ENCODE measurements at places on chromosomes 4 and X.

GRCh38 chrX:138001226-138001625 is 435.3 kb downstream of the ZIC3 start:
- DNase-seq = no peak

- no peak for DNase-seq
These were observed 34.6 kb downstream of the NBDY start for GRCh38 chrX:56763556-56764152.

DNA sequence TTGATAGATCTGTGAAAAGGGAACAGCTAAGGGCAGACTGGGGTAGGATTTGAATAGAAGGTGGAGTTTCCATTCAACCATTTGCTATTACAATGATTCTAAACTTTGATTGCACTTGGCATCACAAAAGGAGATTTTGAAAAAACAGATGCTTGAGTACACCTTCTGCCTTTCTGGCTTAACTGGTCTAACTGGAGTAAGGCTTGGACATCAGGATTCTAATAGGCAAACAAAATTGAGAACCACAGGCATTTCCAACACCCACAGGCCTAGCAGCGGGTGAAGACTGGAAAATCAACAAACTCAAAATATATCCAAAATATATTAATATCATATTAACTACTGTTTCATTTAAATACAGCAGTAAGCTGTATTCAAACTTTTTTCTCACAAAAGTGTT is 1.9 kb upstream of the VEGFC start:
- no peak for DNase-seq

DNA sequence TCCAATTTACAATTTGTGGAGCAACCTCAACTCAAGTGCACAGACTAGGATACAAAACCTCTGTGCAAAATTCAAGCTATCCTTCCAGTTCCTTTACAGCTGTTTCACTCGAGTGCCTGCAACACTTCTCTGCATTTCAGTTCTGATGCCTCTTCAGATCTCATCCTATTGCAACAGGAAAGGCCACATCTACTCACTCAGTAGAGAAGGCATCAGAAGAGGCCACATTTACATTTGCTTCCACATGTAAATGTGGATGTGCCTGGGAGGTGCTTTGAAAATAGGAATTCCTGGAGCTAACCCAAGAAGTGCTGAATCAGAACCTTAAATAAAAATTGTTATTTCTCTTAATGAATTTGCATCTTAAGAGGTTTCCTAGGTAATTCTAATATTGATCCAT is 45.8 kb upstream of the SERTM2 start:
- no peak for DNase-seq

GRCh38 chr4:760616-761015 is 55.0 kb downstream of the PCGF3 start:
- no peak for DNase-seq

DNA sequence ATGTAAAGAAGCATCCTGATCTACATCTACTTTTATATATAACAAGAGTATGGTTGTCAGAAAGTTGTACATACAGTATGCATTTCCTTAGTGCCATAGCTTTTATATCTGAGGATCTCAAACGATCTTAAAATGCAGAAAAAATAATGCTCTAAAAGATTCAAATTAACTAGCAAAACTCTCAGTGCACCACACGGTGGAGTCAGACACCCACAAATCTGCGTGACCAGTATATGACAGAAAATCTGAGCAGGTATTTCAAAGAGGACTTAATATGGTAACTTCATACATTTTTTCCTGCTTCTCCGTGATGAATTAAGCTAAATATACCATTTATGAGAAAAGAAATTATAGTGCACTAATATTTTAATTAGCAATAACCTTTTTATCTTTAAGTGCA is 803.0 kb downstream of the DMD start:
- DNase-seq = peak; percentile 11

GRCh38 chr4:153465615-153466080 is 512 bp upstream of the TMEM131L start:
- DNase-seq = peak; percentile 71

GRCh38 chrX:99095965-99096635 is 1314.0 kb downstream of the PCDH19 start:
- DNase-seq = no peak

DNA sequence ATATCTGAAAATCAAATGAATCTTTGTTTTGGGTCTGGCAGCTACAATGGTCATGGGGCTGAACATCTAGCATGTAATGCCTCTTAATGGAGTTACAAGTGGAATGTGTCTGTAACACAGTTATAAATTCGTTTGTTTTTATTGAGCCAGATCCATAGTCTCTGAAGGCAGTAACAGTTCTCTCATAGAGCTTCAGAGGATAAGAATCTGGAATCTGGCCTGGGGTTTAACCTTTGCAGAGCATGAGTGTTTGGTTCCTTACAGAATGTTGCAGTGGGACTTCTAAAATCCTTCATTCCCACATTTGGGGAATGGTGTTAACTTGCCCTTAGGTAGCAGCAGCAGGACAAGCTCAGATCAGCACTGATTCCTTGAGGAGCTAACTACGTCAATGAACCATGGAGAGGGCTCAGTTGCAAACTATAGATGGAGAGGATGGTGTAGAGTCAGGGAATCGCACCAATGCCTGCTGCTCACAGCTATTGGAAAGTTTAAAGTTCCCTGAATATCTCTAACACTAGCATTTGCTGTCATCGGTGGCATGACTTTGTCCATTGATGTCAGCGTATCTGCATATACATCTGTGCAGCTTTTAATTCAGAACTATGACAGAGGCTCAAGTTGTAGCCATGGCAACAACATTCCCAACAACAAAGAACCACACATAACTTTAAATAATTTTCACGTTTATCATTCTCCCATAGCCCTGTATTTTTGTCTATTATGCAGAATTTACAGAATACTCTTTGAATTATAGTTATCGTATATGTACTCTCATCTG is 72.2 kb downstream of the RASGEF1B start:
- DNase-seq = no peak

DNA sequence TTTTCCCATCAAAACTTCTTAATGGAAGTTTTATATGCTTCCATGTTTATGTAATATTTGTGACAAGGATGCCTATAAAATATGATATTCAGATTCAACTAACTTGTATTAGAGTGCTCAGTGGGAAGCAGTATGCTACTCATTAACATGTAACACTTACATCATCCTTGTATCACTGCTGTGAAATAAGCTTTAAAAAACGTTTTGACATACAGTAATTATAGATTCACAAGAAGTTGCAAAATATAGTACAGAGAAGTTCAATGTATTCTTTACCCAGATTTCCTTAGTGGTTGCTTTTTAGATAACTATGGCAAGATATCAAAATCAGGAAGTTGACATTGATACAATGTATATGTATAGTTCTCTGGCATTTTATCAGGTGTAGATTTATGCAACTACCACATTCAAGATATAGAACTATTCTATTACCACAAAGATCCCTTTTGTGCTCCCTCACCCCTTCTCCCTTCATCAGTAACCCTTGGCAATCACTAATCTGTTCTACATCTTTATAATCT is 56.3 kb downstream of the DTHD1 start:
- DNase-seq = no peak

DNA sequence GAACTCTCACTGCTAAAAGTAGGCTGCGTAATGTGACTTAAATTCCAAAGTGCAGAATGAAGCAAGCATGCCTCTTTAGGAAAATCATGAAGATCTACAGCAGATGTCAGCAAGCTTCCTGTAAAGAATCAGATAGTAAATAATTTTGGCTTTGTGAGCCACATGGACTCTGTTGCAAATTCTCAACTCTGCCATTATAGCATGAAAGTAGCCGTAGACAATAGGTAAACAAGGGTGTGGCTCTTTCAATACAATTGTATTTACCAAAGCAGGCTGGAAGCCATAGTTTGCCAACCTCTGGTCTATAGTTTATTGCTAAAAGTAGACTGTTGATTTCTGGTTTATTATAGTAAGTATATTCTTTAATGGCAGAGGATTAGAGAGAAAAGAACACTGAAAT is 80.3 kb upstream of the FAM9B start:
- DNase-seq = no peak

GRCh38 chr4:140626661-140627376 is 58.1 kb upstream of the UCP1 start:
- no peak for DNase-seq

DNA sequence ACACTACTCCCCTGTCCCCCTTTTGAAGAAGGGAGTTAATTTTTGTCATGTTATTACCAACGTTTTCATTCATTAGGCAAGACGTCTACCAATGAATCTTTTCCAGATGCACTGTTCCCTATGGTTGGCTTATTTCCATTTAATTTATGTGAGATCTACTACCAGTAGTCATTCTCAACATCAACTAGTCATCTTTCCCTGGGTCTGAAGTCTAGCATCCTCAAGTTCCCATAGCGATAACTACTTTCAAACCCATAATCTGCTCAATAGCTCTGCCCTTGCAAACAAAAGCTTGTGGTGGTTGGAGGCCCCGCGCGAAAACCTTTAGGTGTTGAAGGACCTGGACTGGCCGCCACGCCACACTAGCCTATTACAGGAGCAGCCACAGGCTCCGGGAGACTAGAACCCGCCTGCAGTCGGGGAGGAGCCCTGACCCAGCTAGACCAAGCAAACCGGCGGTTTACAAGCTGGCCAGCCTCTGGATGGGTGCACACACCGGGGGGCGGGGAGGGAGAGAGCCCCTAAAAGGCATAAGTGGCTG is 746 bp downstream of the PPAT start:
- peak; percentile 82 for DNase-seq

DNA sequence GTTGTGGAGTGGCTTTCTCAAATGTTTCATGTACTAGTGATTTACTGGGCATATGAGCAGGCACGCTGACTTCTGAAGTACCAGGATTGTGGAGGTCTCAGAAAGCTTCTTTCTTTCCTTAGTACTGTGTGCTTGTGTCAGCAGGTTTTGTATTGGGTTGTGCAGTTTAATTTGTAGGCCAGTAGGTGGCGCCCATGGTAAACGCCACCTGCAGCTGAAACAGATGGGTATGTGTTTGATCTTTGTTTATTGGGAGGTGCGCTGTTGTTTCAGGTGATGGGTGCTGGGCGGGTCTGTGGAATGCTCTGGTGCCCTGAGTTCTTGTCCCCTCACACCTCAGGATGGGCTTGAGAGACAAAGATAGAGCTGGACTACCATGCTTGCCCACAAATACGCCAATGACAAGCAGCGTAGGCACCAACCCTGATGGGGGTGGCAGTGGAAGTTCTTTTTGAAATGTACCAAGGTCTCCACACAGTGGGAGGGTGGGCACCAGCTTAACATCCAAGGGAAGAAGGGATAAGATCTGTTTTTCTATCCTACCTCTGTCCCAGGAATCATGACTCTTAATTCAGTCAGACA is 141.5 kb downstream of the RPS6KA6 start:
- DNase-seq = peak; percentile 43

DNA sequence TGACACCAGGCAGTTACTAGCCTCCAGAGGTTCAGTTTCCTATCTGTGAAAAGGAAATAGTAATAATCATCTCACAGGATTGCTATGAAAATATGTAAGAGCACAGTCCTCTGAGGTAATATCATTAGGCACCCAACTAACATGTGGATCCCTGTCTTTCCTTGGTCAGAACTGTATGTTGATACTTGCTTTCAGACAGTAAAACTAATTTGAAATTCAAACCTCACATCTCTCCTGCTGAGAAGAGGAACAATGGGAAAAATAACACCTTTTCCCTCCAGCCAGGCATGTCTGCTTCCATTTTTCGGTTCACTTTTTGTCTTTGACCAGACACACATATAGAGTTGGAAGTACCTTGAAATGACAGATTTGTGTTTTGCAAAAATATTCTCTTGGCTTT is 262.7 kb downstream of the IL15 start:
- no peak for DNase-seq

DNA sequence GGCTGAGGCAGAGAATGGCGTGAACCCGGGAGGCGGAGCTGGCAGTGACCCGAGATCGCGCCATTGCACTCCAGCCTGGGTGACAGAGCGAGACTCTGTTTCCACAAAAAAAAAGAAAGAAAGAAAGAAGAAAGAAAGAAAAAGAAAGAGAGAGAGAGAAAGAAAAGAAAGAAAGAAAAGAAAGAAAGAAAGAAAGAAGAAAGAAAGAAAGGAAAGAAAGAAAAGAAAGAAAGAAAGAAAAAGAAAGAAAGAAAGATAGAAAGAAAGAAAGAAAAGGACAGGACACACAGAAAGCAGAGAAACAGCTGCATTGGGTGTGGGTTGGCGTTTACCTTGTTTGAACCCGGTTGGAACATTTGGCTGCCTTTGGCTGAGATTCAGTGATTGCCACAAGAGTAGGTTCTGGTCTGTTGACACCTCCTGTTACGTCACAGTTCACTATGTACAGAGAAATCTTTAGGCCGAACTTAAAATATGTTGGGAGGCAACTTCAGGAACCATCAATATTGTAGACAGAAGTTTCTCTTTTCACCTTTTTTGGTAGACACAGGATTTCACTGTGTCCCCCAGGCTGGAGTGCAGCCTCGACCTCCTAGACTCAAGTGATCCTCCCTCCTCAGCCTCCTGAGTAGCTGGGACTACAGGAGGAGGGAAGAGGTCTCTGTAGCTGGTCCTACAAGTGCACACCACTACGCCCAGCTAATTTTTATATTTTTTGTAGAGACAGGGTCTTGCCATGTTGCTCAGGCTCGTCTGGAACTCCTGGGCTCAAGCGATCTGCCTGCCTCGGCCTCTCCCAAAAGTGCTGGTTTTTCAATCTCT is 16.3 kb upstream of the PLCXD1 start:
- no peak for DNase-seq

- DNase-seq = no peak
These were observed 53.0 kb upstream of the KLF3 start for GRCh38 chr4:38610966-38611431.

DNA sequence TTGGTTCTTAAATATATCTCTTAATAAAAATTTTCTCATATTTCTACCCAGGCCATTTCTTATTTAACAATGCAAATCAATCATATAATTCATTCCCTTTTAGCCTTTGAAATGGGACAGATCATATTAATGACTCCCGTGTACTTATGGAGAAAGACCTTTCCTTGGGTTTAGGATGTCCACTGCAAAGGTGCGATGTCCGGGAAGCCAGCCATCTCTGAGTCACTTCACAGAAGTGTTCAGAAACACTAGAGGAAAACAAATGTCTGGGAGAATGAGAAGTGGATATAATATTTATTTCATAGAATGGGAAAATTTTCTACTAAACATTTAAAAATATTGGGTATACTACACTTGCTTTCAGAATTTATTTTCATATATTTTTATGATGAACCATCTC is 15.3 kb downstream of the INTU start:
- no peak for DNase-seq

DNA sequence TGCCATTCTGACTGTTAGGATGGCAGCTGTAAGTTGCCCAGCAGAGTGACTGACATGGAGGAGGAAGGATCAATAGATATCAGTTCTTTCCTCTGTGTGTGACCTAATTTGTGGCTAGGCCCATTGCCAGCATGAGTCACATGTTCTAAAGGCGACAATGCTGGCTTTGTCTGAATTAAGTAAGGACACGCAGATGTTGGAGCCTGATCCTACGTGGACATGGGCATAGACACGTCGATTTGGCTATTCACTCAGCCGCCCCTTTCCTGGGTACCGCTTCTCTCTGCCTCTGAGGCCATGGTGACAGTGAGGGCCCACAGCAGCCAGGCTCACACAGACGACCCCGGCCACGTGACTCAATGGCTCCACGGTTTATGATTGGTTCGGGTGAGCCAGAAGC is 16.3 kb downstream of the PROM1 start:
- DNase-seq = no peak
